ENCODE measurements at places on chromosomes 16 and 17. TPM values are rescaled to one million over a fixed set of nuclear protein-coding genes. Genes with fewer than 3 reads are reported as not detected.
A peak's percentile ranks its signal among the peaks of the same experiment; 100 is the strongest.

GRCh38 chr17:30780343-30780742 lies 44.1 kb downstream of the CRLF3 start:
- no peaks in the 10 kb centered on the region for H3K27me3 ChIP-seq
- DNase-seq, result no peak
- no peak overlapping the region for H3K4me3 ChIP-seq
- no peaks in the 10 kb centered on the region for H3K4me1 ChIP-seq
- H3K36me3 ChIP-seq, result no peaks in the 10 kb centered on the region

GRCh38 chr17:56896968-56897359 lies 16.9 kb downstream of the TRIM25 start:
- H3K36me3 ChIP-seq, result peaks cover 99% of the 10 kb centered on the region
- no peak overlapping the region for H3K4me3 ChIP-seq
- no peaks in the 10 kb centered on the region for H3K27me3 ChIP-seq
- no peaks in the 10 kb centered on the region for H3K4me1 ChIP-seq
- no peak for DNase-seq

DNA sequence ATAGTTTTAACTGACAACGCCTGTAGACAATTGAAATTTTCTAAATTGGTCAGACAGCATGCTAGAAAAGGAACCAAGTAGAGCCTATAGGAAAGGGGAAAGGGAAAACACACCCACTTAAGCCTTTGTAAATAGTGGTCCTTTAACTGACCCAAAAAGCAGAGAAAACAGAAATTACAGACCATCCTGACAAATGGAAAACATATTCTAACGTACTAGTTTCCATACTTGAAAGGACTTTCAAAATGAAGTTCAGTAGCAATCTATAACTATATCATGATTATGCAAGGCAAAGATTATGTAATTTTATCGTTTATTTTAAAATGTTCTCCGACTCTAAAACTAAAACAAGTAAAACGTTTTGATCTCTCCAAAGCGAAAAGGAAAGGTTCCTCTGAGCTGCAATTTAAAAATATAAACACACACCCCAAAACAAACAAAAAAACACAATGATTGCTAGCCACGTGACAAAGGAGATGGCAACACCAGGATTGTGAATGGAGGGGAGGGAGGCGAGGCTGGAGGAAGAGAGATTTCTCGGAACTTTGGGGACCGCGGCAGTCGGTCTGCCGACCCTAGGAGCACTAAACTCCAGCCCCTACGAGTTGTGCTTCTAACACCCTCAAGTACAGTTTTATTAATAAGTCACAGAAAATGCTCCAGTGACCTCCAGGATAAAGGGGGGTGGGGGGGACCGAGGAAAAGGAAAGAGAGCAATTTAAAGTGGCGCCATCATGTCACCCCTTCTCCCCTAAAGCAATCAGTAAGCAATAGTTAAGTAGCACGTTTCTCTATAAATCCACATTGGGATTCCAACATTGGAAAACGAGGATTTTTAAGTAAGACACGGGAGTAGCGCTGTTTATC lies 1.7 kb downstream of the KANSL1 start:
- peak overlapping the region; percentile 100 for H3K27ac ChIP-seq
- peaks cover 52% of the 10 kb centered on the region for H3K4me1 ChIP-seq
- H3K36me3 ChIP-seq, result no peaks in the 10 kb centered on the region
- H3K4me3 ChIP-seq, result peak overlapping the region; percentile 100
- H3K27me3 ChIP-seq, result no peaks in the 10 kb centered on the region

DNA sequence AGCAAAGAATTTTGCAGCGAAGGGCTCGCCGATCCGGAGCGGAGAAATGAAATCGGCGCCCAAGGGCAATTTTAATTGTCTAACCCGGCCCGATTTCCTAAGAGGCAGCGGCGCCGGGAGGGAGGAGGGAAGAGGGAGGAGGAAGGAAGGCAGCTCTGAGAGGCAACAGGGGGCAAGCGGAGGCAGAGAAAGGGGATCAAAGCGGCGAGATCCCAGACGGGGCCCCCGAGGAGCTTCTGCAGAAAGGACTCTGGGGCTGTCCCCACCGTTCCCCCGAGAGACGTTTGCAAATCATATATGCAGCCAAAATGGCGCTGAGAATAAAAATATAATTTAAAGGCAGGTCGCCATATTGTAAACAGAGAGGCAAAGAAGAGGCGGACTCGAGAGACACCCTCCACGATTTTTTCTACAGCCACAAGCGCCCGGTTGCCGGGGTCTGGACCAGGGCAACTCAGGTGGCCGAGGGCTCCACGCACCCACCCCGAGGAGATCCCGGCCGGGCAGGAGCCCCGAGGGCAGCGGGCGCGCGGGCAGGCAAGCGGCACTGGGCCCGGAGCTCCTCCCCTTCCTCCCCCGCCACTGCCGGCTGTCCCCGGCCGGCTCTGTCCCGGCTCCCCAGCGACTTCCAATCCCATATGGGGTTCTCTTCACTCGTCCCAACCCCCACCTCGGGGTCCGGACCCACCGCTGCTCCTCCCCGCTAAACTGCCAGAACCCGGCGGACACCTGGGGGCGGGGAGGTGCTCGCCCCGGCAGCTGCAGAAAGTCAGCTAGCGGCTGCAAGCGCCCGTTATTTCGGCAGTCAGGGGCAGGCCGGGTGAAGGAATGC lies 1.9 kb downstream of the PHF12 start:
- peak overlapping the region; percentile 92 for H3K4me3 ChIP-seq
- peak; percentile 85 for DNase-seq
- peaks cover 43% of the 10 kb centered on the region for H3K4me1 ChIP-seq

DNA sequence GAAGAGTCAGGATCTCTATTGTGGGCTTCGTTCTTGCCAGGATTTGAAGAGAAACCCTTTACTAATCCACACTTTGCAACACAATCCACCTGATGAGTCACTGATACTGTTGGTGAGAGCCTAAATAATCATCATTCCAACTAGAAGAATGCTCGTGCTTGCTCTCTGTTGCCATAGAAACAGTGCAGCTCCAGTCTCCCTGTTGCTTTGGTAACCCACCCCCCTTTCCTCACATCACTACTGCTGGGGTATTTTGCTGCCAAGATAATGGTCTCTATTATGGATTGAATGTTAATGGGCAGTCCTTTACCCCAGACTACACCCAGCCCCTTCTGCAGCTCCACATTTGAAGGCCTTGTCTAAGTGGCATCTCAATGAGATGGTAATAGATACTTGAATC lies 190.4 kb downstream of the ABCC12 start:
- H3K4me3 ChIP-seq, result no peak overlapping the region
- no peak overlapping the region for H3K27ac ChIP-seq
- H3K27me3 ChIP-seq, result no peaks in the 10 kb centered on the region
- H3K4me1 ChIP-seq, result no peaks in the 10 kb centered on the region
- no peak for DNase-seq

DNA sequence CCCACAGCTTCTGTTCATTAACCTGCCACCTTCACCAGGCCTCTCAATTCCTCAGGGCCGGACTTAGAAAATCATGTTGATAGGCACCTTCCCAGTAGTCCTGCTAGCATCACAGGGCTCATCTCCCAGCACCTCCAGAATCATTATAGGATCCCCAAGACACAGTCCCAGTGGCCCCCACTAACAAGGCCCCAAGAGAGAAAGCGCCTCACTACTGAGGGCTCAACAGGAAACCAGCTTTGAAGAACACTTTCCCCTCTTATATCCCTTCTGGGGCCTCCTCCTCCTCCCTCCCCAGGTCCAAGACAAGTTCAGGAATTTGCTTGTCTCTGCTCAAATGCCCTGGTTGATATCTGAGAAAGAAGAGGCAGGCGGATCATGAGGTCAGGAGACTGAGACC lies at the start of gene OR3A3:
OR3A3 (plus strand) TSS at position 301 of the 400 bp plus-strand sequence.
- H3K36me3 ChIP-seq, result no peaks in the 10 kb centered on the region
- no peaks in the 10 kb centered on the region for H3K4me1 ChIP-seq

- DNase-seq, result no peak
- no peak overlapping the region for H3K4me3 ChIP-seq
- no peak overlapping the region for H3K27ac ChIP-seq
Observed at GRCh38 chr17:58710948-58711552, 18.6 kb downstream of the RAD51C start.

DNA sequence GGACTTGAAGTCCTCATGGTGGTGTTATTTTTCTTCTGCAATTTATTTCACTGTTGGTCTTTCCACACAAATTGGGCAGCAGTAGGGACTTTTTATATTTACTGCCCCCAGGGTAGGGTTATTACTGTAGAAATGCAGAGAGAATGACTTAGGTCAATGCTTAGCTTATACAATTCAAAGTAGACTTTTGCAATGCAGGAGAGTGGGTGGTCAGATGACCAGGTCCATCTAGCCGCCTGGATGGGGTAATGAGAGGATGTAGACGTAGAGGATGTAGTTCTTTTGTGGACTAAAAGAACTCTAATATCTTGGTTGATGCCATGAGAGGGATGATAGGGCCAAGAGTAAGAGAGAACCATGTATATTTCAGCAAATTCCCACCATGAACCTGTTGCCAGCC lies 2.7 kb upstream of the KRTAP17-1 start:
- H3K4me3 ChIP-seq, result no peak overlapping the region
- peaks cover 5% of the 10 kb centered on the region for H3K27me3 ChIP-seq
- no peaks in the 10 kb centered on the region for H3K4me1 ChIP-seq
- H3K36me3 ChIP-seq, result no peaks in the 10 kb centered on the region
- no peak for DNase-seq

DNA sequence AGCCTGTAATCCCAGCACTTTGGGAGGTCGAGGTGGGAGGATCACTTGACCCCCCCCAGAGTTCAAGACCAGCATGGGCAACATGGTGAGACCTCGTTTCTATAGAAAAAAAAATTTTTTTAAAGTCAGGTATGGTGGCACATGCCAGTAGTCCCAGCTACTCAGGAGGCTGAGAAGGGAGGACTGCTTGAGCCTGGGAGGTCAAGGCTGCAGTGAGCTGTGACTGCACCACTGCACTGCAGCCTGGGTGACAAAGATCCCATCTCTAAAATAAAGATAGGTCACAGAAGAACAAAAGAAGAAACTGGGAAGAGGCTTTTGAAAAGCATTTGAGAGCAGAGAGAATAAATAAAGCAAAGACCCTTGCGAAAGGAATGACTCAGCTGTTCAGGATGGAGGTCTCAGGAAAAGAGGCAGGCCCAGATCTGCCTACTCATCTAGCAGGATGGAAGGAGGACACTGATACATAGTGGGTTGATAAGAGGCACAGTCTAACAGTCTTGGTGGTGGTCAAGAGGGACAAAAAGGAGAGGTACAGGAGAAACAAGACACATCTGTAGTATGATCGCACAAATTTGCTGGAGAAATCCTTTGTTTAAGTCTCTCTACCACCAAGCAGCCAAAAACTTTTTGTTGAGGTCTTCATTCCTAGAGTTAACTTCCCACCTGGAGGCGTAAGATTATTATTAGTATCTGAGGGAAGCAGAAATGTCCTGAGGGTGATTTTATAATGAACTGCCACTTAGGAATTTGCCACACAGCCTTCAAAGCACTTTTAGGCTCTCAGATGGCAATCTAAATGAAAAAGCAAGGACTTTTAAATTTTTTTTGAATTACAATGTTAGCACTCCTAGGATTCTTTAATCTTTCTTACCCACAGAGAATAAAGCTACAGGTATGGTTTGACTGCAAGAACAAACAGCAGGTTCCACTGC lies 17.6 kb downstream of the ZSWIM7 start:
- no peak for DNase-seq
- no peaks in the 10 kb centered on the region for H3K4me1 ChIP-seq
- H3K36me3 ChIP-seq, result peaks cover 74% of the 10 kb centered on the region
- H3K27me3 ChIP-seq, result no peaks in the 10 kb centered on the region
- no peak overlapping the region for H3K27ac ChIP-seq

GRCh38 chr17:28684963-28685362 lies 23.0 kb downstream of the SUPT6H start:
- no peaks in the 10 kb centered on the region for H3K27me3 ChIP-seq
- DNase-seq, result peak; percentile 79
- H3K4me3 ChIP-seq, result no peak overlapping the region
- H3K4me1 ChIP-seq, result peaks cover 4% of the 10 kb centered on the region
- peaks cover 100% of the 10 kb centered on the region for H3K36me3 ChIP-seq

- no peaks in the 10 kb centered on the region for H3K4me1 ChIP-seq
- H3K36me3 ChIP-seq, result no peaks in the 10 kb centered on the region
- H3K27ac ChIP-seq, result no peak overlapping the region
Observed at GRCh38 chr17:47076171-47076570, 97.1 kb upstream of the RPRML start.

WFDC1 gene
- 15.3 TPM for total RNA-seq

LDAF1 gene
- 158 TPM for total RNA-seq

KCTD19 gene
- not detected for total RNA-seq

PLA2G10 gene
- not detected for total RNA-seq

AKAP1 gene
- total RNA-seq, result 126 TPM

MYL4 gene
- 1.1 TPM for total RNA-seq
